ENCODE measurements at places on chromosomes 13 and 19. TPM values are rescaled to one million over a fixed set of nuclear protein-coding genes. Genes with fewer than 3 reads are reported as not detected.

DNA sequence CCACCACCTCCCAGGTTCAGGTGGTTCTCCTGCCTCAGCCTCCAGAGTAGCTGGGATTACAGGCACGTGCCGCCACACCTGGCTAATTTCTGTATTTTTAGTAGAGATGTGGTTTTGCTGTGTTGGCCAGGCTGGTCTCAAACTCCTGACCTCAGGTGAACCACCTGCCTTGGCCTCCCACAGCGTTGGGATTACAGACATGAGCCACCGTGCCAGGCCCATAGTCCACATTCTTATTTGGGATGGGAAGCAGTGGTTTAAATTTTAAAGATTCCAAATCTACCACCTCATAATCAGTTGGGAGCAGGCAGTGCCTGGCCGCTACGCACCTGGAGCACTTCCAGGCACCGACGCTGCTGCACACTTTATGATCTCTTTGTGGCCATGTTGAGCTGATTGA lies 160.6 kb upstream of the SOX1 start:
- no peak for DNase-seq

DNA sequence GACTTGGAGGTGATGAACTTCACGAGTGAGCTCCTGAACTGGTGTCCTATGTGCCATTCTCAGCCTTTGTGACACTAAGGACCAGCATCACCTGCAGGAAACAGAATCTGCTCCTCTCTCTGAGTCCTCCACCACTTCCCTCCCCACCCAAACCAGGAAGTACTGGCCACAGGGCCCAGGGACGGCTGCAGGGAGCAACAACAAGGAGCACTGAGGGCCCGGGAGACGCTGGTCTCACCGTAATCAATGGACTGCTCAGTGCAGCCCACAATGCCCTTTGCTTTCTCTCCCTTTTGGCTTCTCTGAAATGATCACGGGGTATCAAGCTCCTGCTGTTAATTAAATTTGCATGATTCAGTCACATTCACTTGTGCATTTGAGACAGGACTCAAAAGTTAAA lies 18.6 kb downstream of the PEPD start:
- DNase-seq = no peak

DNA sequence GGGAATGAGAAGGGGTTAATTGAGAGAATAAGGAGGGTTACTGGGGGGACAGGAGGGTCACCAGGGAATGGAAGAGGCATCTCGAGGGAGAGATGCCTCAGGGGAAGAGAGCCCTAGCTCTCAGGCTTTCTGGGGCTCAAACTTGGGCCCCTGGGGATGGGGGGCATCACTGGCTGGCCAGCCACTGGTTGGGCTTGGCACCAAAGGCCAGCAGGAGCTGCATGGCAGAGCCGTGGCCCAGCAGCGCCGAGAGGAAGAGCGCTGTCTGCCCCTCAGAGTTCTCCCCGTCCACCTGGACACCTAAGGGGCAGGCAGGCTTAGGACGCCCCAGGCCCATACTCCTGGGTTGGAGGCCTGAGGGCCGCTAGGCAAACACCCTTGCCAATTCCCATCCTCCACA lies 17.5 kb downstream of the ARHGAP33 start:
- no peak for DNase-seq

- no peak for DNase-seq
These were observed 4.6 kb downstream of the SAFB start for GRCh38 chr19:5627395-5627904.

GRCh38 chr19:18513868-18514267 lies 8.0 kb downstream of the ELL start:
- DNase-seq = no peak

GRCh38 chr19:50741179-50741933 lies 18.2 kb downstream of the CLEC11A start:
- DNase-seq = no peak

- DNase-seq = no peak
These were observed 12.8 kb downstream of the COL4A1 start for GRCh38 chr13:110294146-110294545.

GRCh38 chr13:106348075-106348840 lies 187.2 kb downstream of the EFNB2 start:
- DNase-seq = no peak

DNA sequence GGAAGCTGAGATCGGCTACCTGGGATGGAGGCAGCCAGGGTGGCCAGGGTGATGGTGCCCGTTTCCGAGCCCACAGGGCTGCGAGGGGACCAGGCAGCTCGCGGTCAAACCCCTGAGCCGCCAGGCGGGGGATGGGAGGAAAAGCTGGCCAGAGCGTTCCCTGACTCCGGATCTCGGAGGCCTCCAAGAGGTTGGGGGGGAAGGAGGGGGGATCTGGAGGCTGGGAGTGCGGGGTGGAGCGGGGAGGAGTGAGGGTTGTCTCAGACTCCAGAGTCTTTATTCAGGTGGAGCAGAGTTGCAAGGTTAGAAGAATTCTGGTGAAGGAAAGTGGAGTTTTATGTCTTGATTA lies 1.1 kb downstream of the CACNG7 start:
- DNase-seq = no peak

DNA sequence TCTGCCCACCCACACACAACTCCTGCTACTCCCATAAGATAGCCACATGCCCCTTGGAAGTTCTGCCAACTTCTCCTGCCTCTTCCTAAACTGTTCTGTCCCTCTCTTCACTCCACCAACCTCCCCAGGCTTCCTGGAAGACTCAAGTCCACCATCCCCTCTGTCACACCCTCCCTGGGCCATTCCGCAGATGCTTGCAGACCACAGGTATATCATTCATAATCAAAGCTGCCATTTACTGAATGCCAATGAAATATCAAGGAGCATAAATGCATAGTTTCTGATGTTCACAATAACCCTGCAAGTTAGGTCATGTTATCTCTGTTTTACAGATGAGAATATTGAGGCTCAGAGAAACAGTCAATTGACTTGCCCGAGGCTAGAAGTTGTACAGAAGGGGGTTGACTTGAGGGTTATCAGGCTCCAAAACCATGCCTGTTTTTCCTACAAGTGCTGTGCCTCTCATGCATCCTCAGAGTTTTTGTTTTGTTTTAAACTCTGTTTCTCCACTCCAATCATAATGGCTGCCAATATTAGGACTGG lies 135.6 kb downstream of the SLC7A1 start:
- no peak for DNase-seq

DNA sequence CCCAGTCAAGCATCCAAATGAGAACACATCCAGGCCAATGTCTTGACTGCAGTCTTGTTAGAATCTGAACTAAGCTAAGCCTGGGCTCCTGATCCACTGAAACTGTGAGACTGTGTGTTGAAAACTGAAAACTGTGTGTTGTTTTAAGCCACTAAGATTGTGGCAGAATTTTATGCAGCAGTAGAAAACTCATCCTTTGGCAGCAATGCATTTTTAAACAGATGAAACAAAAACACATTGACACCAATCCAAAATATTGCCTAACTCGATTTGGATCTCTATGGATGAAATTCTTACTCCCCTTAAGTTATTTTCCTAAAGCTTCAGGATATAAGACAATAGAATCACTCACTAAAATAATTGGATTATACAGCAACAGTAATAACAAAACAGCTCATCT lies 202.3 kb upstream of the KLF12 start:
- DNase-seq = no peak

CNOT3 gene
- 5.8 TPM for total RNA-seq

MARCHF2 gene
- total RNA-seq = 12.7 TPM

CDADC1 gene
- total RNA-seq = 10.8 TPM

GNA15 gene
- not detected for total RNA-seq

KCNK6 gene
- total RNA-seq = not detected

FOSB gene
- 6.0 TPM for total RNA-seq

CAMSAP3 gene
- 11.8 TPM for total RNA-seq

Measured in HepG2 (cell line).